H54 (cell line): ENCODE measurements at places on chromosomes 5 and 9.

- DNase-seq, result no peak
Measured at GRCh38 chr5:39254671-39255070, 35.3 kb upstream of the FYB1 start.

GRCh38 chr5:35404701-35405100, 174.4 kb upstream of the PRLR start:
- no peak for DNase-seq

DNA sequence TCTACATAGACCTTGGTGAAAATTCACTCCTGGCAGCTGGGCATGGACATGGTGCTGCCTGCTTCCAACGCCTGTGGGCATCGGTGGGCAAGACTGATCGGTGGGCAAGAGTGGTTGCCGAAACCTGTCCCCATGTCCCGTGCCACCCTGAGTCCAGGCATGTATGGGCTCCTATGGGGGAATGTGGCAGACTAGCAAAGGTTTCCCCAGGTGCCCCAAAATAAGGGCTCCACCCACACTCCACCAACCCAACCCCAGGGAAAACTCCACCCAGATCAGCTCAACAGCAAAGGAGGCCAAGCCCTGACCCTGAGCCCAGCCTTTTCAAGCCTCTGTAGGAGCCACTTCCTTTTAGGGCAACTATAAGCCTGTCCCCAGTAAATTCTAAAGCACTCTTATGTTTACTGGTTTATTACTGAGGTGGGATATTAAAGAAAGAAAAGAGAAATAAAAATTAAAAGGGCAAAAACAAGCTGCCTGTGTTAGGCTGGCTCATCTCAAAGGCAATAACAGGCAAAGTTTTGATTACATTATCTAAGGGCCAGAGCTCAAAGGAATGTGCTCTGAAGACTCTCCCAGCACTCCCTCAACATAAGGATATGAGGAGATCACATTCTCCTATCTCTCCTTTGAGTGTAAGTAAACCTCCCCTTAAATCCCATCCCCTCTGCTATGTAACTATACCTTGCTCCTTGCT, 8.9 kb upstream of the SPATA31E1 start:
- no peak for DNase-seq

DNA sequence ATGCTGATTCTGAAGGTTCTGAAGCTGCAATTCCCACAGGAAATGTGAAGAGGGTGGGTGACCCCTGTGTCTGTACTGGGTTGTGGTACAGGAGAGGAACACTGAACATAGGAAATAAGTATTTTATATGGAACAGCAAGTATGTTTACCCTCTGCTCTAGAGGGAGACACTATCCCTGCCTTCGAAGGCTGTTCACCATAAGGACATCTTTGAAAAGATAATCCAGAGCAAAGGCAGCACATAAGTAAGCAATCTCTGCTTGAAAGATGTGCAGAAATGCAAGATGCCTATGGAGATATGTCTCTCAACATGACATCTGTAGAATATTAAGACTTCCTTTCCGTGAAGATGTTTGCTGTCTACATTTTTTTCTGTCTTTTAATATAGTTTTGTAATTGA, 184.4 kb upstream of the EFNA5 start:
- DNase-seq, result no peak

GRCh38 chr5:45542421-45542820, 153.8 kb downstream of the HCN1 start:
- DNase-seq, result no peak

DNA sequence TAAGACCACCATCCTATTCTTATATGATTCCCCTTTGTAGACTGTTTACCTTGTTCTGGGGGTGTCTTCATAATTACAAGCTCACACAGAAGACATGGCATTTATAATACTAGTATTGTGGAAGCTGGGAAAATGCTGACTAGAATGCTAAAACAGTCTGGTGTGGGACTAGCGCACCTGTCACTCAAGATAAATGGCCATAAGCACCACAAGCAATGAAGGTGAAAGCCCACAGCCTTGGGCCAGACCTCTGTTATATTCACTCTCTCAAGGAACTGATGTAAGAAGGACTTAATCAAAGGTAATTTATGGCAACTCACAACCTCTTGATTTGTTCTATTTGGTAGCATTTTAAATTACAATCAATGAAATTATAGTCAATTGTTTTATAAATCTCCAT, 721.5 kb downstream of the SEMA5A start:
- DNase-seq, result no peak

GRCh38 chr9:98550206-98550820, 158.4 kb downstream of the GABBR2 start:
- DNase-seq, result no peak

DNA sequence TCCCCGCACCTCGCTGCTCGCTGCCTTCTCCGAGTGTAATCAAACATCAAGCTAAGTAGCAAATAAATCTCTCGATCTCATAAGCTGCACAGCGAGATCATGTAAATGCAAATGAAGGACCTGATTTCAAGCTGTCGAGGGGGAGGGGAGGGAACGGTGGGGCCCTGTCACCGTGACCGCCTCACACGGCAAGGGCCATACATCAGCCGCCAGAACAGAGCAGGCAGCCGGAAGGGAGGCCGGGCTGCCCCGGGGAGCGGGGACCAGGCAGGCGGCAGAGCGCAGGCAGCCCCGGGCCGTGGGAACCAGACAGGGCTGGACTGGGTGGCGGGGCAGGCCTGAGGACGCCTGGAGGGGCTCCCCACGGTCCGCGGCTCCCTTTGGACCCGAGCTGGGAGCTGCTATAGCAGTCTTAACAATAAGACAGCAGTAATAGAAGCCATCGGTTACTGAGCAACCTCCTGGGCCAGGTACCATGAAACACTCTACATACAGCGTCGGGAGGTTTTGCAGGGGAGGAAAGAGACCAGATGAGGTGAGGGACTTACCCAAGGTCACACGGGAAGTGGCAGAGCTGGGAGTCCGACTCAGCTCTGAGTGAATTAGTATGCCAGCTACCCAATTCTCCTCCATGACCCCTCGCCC, 76.8 kb downstream of the CFAP77 start:
- no peak for DNase-seq

- no peak for DNase-seq
Measured at GRCh38 chr9:14383294-14383693, 69.4 kb upstream of the NFIB start.

- DNase-seq, result no peak
Measured at GRCh38 chr5:76204713-76205112, 121.5 kb downstream of the SV2C start.

- no peak for DNase-seq
Measured at GRCh38 chr9:91654527-91654926, 230.9 kb upstream of the NFIL3 start.

DNA sequence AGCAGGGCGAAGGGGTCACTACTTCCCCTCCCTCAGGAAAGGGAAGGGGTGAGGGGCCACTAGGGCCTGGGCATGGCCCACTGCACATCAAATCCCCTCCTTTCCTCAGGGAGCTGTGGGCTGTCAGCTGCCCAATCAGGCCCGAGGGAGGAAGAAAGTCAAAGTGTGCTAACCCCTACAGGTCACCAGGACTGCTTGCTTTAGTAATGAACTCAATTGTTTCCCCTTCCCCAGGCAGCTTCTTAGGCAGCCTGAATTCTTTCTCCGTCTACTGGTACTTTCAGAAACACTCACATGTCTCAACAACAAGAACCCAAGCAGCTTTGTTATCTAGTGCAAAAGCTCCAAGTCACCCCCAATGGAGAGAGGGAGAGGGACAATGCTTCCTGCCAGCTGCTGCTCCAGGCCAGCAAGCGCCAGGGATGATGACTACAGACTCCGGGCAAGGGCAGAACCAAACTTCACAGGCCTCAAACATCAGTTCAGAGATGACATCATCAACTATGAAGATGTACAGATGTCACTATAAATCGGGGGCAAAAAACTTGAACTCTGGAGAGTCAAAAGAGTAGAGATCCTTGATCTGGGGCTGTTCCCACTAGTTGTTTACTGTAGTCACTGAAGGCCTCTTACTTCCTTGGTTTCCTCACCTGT, 100.7 kb downstream of the SLIT3 start:
- no peak for DNase-seq

- DNase-seq, result no peak
Measured at GRCh38 chr5:68315679-68316271, 100.2 kb downstream of the PIK3R1 start.

DNA sequence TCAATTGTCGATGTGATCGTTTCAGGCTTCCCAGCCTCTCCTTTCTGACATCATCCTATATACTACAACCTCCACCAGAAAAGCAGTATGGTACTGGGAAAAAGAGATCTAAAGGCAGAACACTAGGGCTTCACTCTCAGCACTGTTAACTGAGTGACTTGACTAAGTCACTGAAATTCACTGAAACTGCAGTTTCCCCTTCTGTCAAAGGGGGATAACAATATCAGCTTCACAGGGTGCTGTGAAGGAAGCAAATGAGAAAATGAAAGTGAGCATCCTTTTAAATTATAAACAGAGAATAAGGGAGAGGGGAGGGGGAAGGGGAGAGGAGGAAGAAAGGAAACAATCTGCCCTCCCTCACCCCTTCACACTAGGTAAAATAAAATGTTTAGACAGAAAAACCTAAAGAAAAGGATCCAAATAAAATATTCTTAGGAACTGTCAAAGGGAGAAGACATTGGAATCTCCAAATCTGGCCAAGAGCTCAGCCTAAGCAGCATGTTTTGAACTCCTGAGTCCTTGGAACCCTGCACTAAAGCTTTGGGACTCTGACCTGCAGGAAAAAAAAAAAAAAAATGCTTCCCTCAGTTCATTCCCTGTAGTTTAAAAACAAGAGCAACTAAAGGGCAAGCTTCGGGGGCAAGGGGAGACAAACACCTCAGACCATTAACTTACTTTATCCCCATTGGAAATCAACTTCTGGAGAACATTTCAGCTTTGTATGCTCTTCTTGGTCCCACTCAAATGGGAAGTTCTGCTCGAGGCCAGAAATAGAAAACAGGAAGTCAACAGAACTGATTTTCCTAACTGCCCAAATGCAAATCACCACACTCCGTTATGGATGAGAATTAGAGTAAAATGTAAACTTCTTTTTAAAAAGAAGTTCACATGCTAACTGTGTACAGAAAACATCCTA, 178.3 kb downstream of the DEPDC1B start:
- no peak for DNase-seq

DNA sequence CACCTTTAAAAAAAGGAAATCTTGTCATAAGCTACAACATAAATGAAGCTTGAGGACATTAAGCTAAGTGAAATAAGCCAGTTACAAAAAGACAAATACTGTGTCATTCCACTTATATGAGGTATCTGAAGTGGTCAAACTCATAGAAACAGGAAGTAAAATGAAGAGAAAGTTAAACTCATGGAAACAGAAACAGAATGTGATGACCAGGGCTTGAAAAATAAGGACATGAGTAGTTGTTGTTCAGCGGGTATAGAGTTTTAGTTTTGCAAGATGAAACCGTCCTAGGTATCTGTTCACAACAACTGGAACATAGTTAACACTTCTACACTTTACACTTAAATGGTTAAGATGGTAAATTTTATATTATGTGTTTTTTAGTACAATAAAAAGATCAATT, 47.8 kb upstream of the SLC1A3 start:
- no peak for DNase-seq

- DNase-seq, result no peak
Measured at GRCh38 chr5:79047199-79047598, 22.3 kb downstream of the DMGDH start.

DNA sequence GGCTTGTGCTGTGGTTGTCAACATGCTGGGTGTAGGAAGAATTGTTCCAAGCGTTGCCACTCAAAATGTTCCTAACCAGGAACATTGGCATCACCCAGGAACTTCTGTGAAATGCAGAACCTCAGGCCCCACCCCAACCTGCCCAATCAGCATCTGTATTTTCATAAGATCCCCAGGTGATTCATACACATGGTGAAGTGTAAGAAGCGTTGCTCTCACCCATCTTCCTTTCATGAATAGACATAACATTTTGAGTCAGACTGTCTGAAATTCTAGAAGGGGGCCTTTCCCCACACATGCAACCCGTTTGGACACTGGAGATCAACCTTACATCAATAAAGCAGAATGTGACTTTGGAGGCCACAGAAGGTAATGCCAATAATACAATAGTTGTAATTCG, 9.3 kb upstream of the AFAP1L1 start:
- no peak for DNase-seq

DNA sequence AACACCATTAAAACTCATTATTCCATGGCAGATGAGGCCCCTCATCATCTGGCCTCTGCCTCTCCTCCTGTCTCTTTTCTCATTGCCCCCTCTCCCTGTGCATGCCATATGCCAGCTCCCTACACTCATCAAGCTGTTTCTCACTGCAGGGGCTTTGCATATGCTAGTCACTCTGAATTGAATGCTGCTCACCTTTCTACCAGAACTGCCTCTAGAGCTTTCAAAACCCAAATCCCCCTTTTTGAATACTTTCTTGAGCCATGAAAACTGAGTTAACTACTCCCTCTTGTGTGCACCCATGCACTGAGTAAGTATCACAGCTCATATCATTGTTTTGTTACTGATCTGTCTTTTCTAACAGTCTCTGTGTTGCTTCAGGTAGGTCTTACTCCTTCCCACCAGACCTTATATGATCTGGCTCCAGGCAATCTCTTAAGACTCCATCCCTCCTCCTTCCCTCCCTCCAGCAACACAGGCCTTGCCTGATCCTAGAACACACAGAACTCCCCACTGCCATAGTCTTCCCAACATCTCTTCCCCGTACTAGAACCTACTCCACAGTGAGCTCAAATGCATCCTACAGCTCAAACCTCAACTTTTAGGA, 60.5 kb downstream of the ASTN2 start:
- no peak for DNase-seq

GRCh38 chr5:140563596-140563995, 802 bp downstream of the APBB3 start:
- DNase-seq, result no peak

DNA sequence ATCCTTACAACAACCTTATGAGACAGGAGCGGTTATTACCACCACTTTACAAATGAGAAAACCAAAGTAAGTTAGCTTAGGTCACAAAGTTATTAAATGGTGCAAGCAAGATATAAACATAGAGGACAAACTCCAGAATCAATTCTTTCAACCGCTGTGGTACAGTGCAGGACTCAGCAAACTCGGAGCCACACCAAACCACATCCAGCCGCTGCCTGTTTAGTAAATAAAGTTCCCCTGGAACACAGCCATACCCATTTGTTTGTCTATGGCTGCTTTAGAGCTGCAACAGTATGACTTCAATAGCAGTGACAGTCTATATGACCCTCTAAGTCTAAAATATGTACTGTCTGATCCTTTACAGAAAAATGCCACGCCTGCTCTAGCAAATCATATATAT, 1567.2 kb upstream of the WWC1 start:
- no peak for DNase-seq

- DNase-seq, result peak; percentile 73
Measured at GRCh38 chr5:77957-78804, 13.8 kb upstream of the PLEKHG4B start.

DNA sequence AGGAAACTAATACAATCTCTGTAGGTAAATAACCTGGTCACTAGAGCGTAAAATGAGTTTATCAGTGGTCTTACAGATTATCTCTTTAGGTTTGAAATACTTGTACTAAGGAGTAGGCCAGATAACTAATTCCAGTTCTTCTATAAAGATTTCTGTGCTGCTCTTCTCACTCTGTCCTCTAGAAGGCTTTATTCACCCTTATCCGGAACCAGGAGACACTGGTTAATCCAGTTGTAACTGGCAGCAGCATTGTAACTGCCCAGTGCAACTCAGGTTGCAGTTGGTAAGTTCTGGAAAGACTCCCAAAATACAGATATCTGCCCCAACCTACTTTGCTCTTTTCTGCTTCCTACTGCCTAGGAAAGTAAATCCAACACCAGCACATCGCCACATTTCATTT, 19.8 kb downstream of the C5orf22 start:
- no peak for DNase-seq
